ENCODE measurements at places on chromosomes 6 and 20.

GRCh38 chr20:1427457-1428054 lies 34.7 kb upstream of the FKBP1A start:
- no peak for DNase-seq

DNA sequence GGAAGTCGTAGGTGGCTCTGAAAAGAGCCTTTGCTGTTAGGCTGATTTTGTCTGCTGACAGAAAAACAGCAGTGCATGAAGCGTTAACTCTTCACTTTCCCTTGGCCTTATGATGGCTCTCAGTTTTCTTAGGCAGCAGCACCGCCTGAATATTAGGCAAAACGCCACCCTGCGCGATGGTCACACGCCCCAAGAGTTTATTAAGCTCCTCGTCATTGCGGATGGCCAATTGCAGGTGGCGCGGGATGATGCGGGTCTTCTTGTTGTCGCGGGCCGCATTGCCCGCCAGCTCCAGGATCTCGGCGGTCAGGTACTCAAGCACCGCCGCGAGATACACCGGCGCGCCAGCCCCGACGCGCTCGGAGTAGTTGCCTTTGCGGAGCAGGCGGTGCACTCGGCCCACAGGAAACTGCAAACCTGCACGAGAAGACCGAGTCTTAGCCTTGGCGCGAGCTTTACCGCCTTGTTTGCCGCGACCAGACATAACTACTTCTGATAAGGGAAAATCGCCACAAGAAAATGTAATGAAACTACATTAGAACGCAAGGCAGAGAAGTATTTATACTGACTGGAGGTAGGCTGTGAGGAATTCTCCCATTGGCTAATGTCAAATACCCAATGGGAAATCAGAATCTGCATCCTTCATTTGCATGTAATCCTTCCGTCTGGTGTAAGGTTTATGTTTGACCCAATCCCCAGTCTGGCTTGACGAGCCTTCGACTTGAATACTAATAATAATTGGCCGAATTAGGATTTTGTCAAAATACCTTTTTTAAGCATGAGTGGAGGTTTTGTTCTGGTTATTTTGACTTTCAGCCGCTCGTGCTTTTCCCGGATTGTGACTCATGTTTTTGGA lies 53.9 kb upstream of the HFE start:
- DNase-seq = peak; percentile 70

DNA sequence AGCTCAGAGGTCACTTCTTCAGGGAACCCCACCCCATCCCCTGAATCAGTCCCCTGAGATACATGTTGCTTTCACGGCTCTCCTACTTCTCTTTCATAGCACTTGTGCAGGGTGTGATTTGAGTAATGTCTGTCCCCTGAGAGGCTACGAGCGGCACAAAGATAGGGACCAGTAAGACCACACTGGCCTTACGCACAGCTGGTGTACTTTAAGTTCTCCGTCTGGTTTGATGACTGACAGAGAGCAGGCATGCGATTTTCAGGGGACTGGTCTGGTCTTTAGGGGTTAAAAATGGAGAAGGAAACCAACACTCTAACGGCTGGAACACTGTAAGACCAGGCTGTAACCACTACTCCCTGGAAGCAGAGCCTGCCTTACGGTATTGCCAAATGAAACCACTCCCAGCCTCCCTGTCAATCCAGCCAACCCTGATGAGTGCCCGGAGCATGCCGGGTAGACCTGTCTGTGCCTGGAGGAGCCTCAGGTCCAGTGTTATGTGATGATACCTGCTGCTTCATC lies 47.1 kb downstream of the ELMO2 start:
- DNase-seq = no peak

DNA sequence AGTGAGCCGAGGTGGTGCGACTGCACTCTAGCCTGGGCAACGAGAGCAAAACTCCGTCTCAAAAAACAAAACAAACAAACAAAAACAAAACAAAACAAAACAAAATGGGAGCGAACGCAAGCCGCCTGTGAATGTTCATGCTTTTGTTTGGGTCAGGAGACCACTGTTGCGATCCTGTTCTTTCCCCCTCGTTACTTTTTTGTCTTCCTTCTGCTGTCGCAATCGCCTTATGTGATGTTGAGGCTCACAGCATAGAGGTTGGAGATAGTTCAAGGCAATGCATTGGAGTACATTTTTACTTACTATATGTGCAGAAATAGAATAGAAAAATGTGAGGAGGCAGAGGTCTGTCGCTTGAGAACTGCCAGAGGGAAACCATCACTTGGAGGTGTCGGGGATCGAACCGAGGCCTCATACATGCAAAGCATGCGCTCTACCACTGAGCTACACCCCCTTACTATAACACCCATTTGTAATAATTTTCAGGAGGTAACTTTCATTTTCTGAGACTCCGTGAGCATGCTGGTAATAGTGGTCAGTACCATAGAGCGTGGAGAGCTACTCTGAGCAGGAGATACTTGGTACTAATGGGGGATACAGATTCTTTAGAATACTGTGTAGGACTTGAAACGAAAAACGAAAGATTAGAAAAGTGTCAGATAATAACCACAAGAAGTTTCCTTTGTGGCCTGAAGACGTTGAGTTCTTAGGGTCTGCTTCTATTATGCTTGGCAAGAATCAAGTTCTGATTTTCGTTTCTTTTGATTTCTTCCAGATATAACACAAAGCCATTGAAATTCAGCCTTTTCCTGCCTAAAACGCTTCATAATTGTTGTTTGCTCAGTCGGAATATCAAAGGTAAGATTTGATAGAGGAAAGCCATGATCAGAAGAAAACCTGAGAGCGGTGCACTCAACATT lies 121.1 kb downstream of the TRIM27 start:
- no peak for DNase-seq

- DNase-seq = no peak
Observed at GRCh38 chr6:152765331-152765730, 14.7 kb downstream of the VIP start.

- no peak for DNase-seq
Observed at GRCh38 chr6:16380220-16380809, 141.9 kb downstream of the GMPR start.

DNA sequence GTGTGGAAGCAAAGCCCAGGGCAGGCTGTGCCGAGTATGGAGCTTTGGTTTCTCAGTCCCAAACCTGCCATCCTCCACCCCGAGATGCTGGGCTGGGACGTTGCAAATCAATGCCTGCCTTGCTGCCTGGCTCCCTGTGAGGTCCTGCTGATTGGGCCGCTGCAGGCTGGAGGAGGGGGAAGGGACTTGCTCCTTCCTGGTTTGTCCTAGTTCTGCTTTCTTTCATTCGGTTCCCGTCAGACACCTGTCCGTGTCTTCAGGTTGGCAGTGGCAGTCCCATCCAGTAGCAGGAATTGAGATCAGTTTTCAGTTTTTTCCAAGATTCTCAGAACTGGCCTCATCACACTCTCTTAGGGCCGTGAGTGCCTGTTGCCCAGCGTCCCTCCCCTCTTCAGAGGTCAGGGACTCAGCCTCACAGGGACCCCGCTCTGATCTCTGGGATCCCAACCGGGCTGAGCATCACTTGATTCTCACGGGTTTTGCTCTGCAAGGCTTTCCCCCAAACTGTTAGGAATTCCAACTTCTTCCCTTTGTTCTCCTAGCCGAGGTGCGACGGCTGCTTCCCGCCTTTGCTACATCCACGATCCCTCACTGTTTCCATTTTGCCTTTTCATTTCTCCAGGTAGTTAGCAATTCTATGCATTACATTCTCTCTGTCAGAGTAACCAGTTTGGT lies 24.2 kb upstream of the TAGAP start:
- DNase-seq = no peak

DNA sequence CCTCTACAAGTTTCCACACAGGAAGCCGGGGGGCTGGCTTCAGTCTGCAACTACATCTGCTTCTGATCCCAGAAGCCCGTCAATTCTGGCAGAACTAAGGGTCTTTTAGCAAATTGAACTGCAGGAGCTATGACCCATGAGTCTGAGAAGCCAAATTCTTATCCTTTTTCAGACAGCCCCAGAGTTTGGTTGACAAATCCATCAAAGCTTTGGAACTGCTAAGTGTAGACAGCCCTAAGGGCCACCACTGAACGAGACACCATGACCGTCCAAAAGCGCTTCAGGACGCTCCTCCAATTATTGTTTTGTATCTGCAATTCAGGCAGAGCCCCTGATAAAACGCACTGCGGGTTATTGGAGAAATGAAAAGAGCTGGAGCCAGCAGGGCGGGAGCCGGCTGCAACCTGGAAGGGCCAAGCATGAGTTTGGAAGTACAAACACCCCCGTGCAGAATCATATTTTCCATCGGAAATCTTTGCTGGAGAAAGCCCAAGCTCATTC lies 67.1 kb downstream of the GNAS-AS1 start:
- no peak for DNase-seq

GRCh38 chr20:22303523-22303922 lies 280.8 kb downstream of the FOXA2 start:
- DNase-seq = no peak

GRCh38 chr6:21831521-21832291 lies 238.2 kb downstream of the SOX4 start:
- no peak for DNase-seq

DNA sequence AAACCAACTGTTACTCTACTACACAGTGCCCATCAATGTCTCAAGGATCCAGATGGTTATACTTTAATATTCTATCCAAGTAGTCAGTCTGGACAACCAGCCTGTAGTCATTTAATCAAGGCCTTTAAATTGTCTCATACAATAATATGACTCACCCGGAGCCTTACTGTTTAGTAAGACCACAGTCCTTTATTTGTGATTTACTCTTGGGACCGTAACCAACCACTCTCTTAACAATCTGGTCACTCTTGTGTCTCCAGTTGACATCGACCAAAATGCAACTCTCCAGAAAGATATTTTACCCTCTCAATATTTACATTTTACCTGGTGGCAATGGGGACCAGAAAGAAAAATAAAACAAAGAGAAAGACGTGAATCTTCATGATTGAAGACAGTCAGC lies 14.9 kb downstream of the DEFB114 start:
- no peak for DNase-seq

- DNase-seq = no peak
Observed at GRCh38 chr20:8360035-8360434, 228.0 kb downstream of the PLCB1 start.

DNA sequence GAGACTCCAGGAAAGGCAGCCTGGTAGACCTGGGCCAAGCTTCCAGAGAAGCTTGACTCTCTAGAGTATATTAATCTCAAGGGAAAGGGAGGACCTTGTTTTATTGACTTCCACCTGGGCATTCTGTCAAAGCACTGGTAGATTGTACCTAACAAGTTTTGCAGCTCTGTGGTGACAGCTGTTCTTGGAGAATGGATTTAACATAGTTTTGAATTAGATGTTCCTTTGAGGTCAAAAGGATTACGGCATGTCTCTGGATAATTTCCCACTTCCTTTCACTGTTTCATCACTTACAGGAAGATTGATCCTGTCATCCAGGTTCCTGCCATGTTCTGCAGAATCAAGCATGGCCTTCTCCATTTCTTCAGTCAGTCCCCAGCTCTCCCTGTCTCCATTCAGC lies 246.0 kb downstream of the PHACTR1 start:
- no peak for DNase-seq

GRCh38 chr6:149211046-149211571 lies 106.4 kb upstream of the TAB2 start:
- DNase-seq = no peak

- DNase-seq = no peak
Observed at GRCh38 chr6:120354452-120355098, 979.7 kb downstream of the TBC1D32 start.

GRCh38 chr20:43994486-43995100 lies 79.9 kb downstream of the TOX2 start:
- DNase-seq = no peak

DNA sequence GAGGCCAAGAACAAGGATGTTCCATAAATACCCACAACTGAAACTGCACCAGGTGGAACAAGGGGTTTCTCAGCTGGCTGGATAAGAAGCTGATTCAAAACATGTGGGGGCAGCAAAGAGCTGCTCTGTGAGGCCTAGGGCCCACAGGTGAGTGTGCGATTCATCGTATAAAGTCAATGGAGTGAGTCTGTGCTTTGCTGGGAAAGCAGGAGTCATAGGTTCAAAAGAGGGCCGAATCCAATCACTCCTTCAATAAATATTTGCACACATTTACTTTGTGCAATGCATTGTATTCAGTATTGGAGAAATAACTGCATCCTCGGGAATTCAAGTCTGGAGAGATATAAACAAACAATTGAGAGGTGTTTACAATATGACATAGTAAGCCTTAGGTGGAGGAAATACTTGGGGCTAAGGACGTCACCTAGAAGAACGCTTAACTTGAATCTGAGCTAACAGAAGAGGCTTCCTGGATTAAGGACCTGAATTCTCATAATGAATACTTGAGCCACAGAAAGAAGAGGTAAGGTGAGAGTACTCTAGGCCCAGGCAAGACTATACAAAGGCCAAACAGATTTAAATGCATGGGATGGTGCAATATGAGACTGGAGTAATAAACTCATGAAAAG lies 83.7 kb upstream of the TMEM30A start:
- no peak for DNase-seq

DNA sequence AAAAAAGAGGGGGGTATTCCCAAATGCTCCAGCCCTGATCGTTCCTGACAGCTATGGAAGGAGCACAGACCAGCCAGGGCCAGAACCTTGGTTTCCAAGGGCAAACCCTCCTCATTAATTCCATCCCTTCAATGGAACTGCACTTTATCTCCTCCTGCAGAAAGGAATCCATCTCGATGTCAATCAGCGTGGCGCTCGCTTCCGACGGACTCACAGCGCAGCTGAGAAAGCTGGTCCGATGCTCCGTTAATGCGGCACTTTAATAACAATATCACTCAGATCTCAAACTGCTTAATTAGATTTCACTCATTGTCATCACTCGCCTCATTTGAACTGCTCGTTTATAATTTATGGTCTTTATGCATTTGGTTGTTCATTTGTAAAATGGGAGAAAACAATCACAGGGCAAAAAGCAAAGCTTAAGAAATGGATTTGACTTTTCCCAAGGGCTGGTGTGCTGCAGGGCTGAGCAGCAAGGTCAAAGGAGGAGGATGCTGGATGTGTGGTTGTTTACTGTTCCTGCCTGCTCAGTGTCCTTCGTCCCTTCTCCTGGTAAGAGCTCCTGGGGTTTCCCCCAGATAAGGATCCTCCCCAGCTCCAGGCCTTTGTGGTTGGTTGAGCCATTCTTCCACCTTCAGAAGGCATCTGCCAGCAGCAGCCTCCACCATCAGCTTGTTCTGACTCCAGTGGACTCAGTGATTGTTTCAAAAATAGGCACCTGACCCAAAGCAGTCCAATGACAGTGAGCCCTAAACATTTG lies 152.7 kb downstream of the ANKRD60 start:
- no peak for DNase-seq

GRCh38 chr6:110687326-110687725 lies 127.9 kb downstream of the CDK19 start:
- no peak for DNase-seq

GRCh38 chr20:1029980-1030379 lies 27.9 kb upstream of the RSPO4 start:
- no peak for DNase-seq

- DNase-seq = no peak
Observed at GRCh38 chr6:34664256-34664971, 32.2 kb downstream of the ILRUN start.

DNA sequence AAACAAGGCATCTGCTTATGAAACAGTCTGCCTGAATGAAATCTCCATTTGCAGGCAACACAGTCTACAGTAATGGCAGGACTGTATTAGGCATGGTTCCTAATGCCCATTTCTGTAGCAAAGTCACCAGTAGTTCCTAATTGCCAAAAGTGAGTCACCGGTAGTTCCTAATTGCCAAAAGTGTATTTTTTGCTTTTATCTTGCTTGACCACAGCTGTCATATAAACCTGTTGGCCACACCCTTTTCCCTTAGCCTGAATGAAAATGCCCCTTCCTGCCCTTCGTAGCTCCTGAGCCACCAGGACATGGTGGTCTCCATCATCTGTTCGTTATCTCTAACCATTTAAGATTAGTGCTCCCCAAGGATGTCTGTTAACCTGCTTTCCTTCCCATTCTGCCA lies 34.5 kb downstream of the MTHFD1L start:
- no peak for DNase-seq

- DNase-seq = no peak
Observed at GRCh38 chr20:44020406-44021148, 105.9 kb downstream of the TOX2 start.
